ENCODE measurements at places on chromosomes 12 and 14.

DNA sequence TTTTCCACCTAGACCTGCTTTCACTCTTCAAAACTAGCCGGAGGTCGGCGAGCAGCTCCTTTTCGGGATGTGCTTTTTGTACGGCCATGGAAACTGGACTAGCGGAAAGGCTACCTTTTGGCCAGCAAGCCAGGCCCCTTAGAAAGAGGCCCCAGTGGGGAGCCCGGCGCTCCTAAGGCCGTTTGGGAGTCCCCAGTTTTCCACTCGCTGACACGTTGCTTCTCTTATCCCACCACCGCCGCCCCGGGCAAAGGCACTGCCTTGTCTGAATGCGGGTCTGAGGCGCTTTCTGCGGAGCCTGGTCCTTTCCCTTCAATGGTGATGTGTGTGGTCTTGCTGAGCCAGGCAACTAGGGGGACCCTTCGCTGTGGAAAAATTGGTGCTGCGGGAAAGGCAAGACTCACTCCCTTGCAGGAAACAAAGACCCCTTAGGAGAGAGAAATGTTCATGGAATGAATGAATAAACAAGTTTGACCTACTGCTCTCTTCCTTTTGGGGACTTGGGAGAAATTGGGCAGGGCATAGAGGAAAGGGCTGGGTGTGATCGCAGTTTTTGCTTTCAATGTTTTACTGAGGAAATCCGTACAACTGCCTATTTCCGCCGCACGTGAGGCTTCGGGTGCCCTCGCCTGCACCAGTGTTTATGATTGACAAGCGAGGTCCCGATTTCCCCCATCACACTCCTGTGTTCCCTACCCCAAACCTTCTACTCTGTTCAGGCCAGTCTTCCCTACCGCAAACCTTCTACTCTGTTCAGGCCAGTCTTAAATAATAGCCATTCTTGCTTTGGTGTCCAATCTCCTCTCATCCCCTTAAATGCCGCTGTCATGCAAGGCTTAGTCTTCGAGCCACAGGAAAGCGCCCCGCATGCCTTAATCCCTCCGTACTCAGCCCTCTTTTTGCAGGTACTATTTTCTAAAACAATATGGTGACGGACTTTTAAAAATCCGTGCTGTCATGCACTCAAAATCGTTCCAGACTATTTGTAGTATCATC is 1.0 kb upstream of the SLC38A2 start:
- DNase-seq: no peak

DNA sequence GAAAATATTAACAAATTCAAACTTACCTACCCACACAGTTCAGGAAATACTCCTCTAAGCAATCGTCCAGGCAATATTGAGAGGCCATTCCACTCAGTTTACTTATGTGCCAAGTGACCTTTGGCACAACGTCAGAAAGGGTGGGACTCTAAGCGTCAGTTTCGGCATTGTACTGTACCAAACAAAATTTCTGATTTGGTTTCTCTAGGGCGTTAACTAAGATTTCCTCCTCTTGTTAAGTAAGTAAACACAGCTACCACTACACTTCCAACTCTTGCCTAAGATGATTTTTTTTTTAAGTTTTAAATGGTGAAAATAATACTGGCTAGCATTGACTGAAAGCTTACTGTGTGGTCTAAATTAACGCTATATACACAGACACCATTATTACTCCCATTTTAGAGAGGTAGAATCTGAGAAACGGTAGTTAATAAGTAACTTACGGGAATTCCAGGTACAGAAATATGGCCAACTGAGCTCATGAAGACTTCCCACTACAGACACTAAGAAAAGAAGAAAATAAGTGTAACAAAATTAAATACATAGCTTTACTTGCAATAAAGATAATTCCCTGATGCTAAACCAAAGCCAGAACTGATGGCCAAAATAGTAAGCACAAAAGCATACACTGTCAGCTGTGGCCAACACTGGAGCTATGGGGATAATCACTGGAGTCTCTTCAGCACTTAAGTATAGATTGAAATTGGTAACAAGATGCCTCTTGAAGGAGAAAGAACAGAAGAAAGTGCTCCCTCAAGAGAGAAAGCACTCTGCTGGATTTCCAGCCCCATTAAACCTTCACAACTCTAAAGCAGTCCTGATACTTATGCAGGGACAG is 76.1 kb downstream of the EPS8 start:
- no peak for DNase-seq

- DNase-seq: no peak
These were observed 5.1 kb upstream of the TNFAIP2 start for GRCh38 chr14:103118018-103118662.

DNA sequence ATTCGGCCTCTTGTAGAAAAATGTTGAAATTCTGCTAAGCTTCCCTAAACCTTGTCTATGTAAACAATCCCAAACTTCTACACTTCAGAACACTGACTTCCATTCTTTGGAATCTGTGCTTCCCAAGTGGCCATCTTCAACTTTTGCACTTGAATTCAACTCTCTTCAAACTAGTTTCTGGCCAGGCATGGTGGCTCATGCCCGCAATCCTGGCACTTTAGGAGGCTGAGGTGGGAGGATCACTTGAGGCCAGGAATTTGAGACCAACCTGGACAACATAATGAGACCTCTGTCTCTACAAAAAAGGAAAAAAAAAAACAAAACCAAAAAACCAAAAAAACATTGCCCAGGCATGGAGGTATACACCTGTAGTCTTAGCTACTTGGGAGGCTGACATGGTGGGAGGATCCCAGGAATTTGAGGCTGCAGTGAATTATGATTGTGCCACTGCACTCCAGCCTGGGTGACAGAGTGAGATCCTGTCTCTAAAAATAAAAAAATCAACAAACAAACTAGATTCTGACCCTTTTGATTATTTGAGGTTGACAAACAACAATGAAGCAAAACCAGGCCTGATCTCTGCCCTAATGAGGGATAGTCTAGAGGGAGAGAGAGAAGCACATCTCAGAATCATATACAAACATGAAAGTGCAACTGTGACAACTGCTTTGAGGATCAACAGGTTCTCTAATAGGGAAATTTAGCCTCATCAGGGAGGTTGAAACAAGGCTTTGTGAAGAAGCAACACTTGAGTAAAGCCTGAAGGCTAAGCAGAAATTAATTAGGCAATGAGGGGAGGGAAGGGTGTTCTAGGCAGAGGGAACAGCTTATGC is 11.6 kb upstream of the C12orf75 start:
- no peak for DNase-seq

- no peak for DNase-seq
These were observed 47.8 kb upstream of the LTA4H start for GRCh38 chr12:96083020-96083719.

DNA sequence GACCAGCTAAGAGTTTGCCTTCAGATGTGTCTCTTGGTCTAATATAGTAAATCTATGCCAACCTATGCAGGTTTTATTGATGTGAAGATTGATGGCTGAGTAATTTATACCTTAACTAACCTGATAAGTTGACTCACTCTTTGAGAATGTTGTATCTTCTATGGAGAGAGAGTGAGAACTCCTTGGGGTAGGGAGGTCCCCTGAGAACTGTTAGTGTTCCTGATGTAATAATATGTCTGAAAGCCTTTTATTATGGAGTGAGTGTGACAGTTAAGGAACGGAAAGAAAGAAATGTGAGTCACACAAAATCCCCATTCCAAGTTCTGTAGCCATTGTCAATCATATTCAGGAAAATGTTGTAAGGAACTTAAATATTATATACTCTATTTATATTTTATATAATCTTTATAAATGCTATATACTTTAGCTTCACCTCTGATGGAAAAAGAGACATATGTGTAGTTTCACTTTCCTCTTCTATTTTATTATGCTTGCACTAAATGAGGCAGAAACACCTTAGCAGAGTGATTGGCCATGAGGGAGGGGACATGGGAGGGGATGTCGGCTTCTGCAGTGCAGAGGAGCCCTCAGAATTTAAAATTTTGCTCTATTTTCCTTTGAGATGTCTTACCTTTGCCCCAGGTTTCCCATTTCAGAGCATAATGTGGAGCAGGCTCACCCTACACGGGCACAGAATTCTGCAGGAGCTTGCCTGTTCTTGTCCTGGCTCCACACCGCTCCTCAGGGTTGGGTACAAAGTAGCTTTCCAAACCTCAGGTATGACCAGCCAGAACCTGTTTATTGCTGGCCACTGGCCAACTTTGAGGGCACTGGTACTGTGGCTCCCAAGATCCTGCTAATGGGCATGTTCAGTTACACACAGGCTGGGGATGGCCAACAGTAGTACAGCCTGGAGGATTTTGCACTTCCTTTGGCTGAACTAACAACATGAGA is 57.7 kb downstream of the ARF6 start:
- DNase-seq: no peak

DNA sequence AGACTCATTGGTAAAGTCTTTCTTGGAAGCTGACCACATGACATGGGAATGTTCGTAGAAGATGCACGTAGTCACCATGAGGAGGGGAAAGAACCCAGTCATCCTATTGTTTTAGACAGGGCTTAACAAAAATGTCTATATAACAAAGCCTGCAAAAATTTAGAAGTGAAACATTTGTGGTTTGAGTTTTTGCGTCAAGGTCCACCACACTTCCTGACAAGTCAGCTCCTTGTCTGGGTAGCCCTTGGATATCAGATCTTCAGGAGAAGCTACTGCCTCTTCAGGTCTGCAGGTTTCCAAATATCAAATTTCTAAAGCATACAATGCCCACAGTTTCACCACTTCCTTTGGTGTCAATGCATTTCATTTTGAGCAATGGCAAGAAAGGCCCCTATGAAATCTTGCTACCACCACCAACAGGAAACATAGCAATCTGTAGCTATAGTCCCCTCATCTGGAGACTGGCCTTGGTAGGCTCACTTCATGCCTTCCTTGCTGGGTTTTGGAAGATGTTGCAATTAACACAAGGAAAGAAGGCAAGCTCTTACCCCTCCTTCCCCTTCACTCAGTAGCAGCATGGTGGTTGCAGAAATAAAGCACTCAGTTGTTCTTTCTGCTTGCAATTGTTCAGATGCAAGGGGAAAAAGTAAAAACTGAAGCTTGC is 235.2 kb downstream of the PCNX1 start:
- no peak for DNase-seq

- DNase-seq: no peak
These were observed 33.2 kb upstream of the IRF2BPL start for GRCh38 chr14:77061630-77062257.

DNA sequence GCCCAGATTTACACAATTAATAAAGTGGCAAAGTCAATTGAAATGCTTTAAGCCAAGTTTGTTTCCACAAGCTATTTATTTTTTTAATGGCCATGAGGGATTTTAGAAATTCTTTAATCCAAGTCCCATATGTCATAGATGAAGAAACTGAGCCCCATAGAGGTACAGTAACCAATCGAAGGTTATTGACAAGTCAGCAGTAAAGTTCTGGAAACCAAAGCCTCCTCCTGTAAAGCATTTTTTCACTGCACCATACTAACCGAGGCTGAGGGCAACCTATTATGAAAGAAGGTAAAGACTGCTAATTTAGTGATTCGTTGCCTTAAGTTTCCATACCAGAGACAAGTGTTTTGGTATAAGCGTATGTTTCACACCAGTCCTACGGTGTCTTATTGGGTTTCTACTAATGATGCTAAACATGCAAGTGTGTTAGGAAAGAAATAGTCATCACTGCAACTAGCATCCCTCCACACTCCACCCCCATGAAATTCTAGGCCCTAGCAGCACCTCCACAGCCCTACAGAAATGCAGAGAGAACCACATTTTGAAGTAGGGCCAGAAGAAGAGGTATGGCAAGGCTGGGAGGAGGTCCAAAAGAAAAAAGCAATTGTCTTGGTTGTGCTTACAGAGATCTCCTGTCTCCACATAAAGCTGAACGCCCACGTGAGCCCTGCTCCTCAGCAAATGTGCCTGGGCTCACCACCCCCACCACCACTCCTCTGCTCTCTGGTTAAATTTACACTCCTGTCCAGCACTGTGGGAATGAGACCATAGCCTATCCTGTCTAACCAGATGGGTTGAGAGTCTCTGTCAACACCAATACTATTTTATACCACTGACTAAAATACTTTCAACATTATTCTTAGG is 271.1 kb upstream of the G2E3 start:
- DNase-seq: no peak

GRCh38 chr12:32201096-32201495 is 94.4 kb downstream of the BICD1 start:
- DNase-seq: no peak

GRCh38 chr12:56885316-56885715 is 48.9 kb downstream of the SDR9C7 start:
- no peak for DNase-seq

DNA sequence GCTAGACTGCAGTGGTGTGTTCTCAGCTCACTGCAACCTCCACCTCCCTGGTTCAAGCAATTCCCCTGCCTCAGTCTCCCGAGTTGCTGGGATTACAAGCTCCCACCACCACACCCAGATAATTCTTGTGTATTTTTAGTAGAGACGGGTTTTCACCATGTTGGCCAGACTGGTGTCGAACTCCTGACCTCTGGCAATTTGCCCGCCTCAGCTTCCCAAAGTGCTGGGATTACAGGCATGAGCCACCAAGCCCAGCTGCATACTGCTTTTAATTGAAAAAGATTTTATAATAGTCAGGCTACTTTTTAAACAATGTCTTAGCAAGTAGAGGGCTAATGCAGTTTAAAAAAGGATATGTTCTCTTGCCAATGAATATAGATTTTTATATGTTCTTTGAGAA is 668.9 kb downstream of the SLC6A15 start:
- DNase-seq: no peak

DNA sequence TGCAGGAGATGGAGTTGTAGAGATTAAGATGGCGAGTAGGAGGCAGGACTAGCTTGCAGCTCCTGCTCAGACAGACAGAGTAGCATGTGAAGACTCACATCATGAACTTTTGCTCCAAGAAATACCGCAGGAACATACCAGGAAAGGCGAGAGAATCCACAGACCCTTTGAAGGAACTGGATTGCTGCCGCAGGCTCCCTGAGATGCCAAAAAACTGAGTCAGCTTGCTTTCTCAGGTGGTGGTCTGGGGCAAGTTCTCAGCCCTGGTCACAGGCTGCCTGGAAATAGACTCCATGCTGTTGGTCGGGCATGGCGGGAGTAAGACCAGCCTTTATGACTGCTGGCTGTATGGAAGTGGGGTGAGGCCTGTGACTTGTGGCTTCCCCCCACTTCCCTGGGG is 163.6 kb upstream of the NAV3 start:
- no peak for DNase-seq

- no peak for DNase-seq
These were observed 37.7 kb upstream of the TXNRD1 start for GRCh38 chr12:104177663-104178501.

GRCh38 chr12:28893365-28893764 is 255.7 kb upstream of the FAR2 start:
- no peak for DNase-seq

- no peak for DNase-seq
These were observed 645.5 kb downstream of the C12orf50 start for GRCh38 chr12:87383680-87384079.

DNA sequence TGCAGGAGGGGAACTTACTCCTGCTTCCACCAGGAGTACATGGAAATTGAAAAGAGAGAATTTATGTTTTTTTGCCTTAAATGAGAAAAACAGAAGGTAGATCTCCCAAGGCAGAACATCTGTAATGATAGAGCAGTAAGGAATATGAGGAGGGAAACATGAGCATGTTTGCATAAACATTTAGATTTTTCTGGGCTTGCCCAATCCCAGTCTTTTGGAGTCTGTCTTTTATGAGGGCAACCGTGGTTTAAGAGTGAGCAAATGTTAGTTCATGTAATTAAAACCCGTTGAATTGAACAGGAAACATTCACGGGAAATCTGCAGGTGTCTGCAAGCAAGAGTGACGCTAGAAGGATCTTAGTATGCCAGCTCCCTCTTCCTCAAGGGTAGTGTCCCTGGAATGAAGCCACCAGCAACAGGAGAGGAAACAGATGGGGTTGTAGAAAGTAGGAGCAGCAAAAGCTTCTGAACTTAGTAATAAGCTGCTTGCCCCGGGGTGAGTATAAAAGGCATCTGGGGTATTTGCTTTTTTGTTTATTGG is 79.3 kb downstream of the ARF6 start:
- DNase-seq: no peak
